ENCODE measurements at places on chromosomes 3 and 15.
A peak's percentile ranks its signal among the peaks of the same experiment; 100 is the strongest.

GRCh38 chr15:79682285-79682684 lies 214.5 kb downstream of the MTHFS start:
- DNase-seq, result no peak

DNA sequence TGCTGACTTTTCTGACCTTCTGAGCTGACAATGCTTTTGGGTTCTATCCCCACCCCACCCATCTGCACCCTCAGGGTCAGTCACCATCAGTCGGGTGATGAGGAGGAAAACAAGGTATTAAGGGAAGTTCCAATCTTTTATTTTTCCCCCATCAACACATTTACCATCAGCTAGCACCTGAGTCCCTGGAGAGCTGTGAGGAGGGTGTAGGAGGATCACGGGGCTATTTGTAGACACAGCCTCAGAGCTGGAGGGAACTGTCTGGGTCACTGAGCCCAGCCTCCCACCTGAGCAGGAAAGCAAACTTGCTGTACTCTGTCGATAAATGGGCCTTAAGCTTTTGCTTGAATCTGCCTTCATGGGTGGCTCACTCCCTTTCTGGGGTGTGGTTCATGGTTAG lies 24.8 kb upstream of the ZFAND6 start:
- DNase-seq, result no peak

GRCh38 chr3:13414040-13414729 lies 5.9 kb downstream of the NUP210 start:
- peak; percentile 78 for DNase-seq

DNA sequence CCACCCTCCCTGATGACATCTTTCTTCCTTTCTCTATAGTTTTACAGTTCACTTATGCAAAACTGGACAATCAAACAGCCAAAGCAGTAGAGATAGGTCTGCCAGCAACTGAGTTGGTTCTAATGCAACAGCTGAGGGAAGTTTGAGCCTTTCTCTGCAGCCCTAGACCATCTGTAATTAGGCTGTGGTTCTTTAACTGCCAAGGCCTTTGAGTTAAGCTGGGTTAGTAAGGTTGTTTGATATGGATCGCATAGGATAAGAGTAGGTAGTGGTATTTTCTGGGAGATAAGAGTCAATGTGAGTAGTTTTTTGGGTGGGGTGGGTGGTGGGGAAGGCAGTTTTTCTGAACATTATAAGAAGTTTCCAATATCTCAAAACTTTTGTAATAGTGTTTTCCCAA lies 3.0 kb downstream of the RPL39L start:
- DNase-seq, result no peak

GRCh38 chr3:67357610-67358458 lies 296.6 kb downstream of the SUCLG2 start:
- DNase-seq, result no peak

- no peak for DNase-seq
Observed at GRCh38 chr3:124684459-124684858, 45.8 kb upstream of the UMPS start.

Measured in activated CD4-positive, alpha-beta T cell treated with anti-CD3 and anti-CD28 coated beads, Interleukin-2, amount 10 ng/mL, durations not matched to agents 7 days and 5 days (primary cell).